WTC11 (cell line): ENCODE measurements at places on chromosomes 7 and 10. TPM values are rescaled to one million over a fixed set of nuclear protein-coding genes. Genes with fewer than 3 reads are reported as not detected.

GRCh38 chr10:15783941-15784636, 64.4 kb upstream of the ITGA8 start:
- no peak overlapping the region for H3K4me3 ChIP-seq
- no peaks in the 10 kb centered on the region for H3K36me3 ChIP-seq
- DNase-seq = no peak
- H3K4me1 ChIP-seq = peaks cover 27% of the 10 kb centered on the region

DNA sequence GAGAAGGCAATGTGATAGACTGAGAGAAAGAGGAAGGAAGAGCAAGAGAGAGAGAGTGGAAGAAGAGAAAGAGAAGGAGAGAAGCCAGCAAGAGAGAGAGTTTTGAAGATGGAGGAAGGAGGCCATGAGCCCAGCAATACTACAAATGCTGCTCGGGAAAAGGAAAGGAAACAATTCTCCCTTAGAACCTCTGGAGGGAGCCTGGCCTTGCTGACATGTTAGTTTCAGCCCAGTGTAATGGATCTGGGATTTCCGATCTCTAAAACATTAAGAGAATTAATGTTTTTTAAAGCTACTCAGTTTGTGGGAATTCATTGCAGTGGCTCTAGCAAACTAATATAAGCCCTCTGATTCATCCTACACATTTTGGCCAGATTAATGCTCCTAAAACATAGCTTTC, 206.8 kb upstream of the MTPN start:
- no peak overlapping the region for H3K27ac ChIP-seq
- H3K4me3 ChIP-seq = no peak overlapping the region
- no peaks in the 10 kb centered on the region for H3K36me3 ChIP-seq
- no peaks in the 10 kb centered on the region; the same call in 1 of the 2 replicates for H3K27me3 ChIP-seq
- H3K4me1 ChIP-seq = no peaks in the 10 kb centered on the region

The LRRC17 gene
- total RNA-seq = 1.4 to 1.8 TPM (median 1.6 TPM) in 3 replicates

DNA sequence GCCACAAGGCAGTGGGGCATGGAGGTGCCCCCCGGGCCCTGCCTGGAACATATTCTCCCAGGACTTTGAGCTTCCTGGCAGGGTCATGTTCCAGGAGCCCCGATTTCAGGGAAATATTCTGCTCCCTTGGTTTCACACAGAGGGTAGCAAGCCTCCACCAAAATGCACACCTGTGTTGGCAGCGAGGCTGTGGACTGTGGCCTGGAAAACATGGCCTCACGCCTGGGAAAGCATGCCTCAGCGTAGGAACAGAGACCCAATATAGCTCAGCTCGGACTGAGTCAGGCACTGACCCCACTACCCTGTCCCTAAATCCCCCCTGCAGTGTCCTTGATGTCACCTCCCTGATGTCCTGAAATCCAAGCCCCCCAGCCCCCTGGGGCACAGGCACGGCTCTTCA, 92.0 kb downstream of the KCNMA1 start:
- no peak overlapping the region for H3K27ac ChIP-seq
- H3K27me3 ChIP-seq = no peaks in the 10 kb centered on the region
- no peak for DNase-seq
- no peak overlapping the region for H3K4me3 ChIP-seq
- H3K4me1 ChIP-seq = no peaks in the 10 kb centered on the region; the same call in 1 of the 2 replicates

The LRRN3 gene
- total RNA-seq = 0.16 to 0.70 TPM (median 0.34 TPM) in 3 replicates

DNA sequence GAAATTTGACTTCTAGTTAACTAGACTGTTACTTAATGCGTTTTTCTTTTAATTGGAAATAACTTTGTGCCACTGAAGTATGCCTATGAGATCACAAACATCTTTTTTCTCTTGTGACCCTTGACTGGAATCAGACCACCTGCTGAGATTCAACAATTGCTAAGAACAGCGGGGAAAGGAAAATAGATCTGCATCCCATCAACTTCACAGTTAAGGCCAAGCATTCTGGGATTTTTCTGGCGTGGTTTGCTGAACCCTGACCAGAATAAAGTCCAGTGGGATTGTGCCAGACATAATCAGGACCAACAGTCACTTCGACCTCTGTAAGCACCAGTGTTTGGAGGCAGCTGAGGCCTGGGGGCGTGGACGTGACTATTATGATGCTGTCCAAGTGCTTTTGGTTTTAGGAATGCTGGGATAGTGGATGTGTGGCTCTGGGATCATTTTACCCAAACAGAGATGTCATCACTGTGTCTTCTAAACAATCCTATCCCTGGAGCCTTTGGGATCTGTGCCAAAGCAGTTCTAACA, 373.3 kb upstream of the PRKCQ start:
- no peak overlapping the region for H3K27ac ChIP-seq
- H3K36me3 ChIP-seq = no peaks in the 10 kb centered on the region
- no peak overlapping the region for H3K4me3 ChIP-seq
- H3K4me1 ChIP-seq = peaks cover 9% of the 10 kb centered on the region

- no peak overlapping the region for H3K4me3 ChIP-seq
- H3K27ac ChIP-seq = no peak overlapping the region
- H3K4me1 ChIP-seq = peaks cover 20% of the 10 kb centered on the region
- no peaks in the 10 kb centered on the region for H3K36me3 ChIP-seq
Observed at GRCh38 chr7:158549176-158549615, 38.4 kb downstream of the PTPRN2 start.

DNA sequence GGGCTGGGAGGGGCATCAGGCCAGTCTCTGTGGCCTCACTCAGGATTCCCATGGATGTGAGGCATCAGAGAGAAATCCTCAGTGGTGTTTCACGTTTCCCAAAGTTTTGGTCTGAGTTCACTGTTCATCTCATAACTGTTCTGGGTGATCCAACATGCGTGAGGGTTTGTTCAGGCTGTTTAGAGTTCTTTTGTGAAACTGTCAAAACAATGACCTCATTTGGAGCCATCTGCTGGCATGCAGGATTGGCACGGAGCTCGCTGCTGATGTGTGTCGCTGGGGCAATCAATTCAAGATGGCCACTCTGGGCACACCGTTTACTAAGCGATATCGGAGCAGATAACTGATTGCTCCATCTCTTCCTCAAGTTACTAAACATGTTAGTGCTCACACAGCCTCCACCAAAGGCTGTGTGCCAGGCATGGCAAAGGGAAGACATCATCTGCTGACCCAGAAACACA, 365.6 kb downstream of the WDR11 start:
- H3K4me1 ChIP-seq = peaks cover 3% of the 10 kb centered on the region; the same call in 1 of the 2 replicates
- H3K36me3 ChIP-seq = no peaks in the 10 kb centered on the region
- no peak overlapping the region for H3K4me3 ChIP-seq
- DNase-seq = no peak
- no peaks in the 10 kb centered on the region for H3K27me3 ChIP-seq

DNA sequence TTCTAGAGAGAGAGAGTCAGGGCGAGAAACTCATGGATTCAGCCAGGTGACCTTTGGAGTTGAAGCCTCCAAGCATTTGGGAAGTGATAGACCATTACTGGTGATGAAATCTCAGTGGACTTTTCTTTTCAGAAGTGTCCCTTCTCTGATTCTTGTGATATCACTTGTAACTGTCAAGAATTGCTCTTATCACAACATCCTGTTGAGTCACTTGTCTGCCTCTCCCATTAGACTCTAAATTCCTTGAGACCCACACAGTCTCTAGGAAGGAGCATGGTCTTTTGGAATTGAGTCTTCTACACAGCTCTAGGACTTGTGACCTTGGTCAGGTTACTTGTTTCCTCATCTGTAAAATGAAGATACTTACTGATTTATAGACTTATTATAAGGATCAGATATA, 81.0 kb downstream of the CFAP58 start:
- DNase-seq = no peak
- no peak overlapping the region for H3K27ac ChIP-seq
- H3K36me3 ChIP-seq = no peaks in the 10 kb centered on the region
- no peaks in the 10 kb centered on the region for H3K4me1 ChIP-seq
- no peaks in the 10 kb centered on the region; the same call in 1 of the 2 replicates for H3K27me3 ChIP-seq

- no peak overlapping the region for H3K27ac ChIP-seq
- peaks cover 16% of the 10 kb centered on the region for H3K4me1 ChIP-seq
- DNase-seq = no peak
- peak overlapping the region; percentile 33; the same call in 1 of the 2 replicates for H3K4me3 ChIP-seq
Observed at GRCh38 chr10:129465796-129466702, 992 bp upstream of the MGMT start.

GRCh38 chr7:17318146-17318545, 19.7 kb downstream of the AHR start:
- H3K4me3 ChIP-seq = no peak overlapping the region
- H3K27me3 ChIP-seq = no peaks in the 10 kb centered on the region
- no peak overlapping the region for H3K27ac ChIP-seq
- DNase-seq = no peak

DNA sequence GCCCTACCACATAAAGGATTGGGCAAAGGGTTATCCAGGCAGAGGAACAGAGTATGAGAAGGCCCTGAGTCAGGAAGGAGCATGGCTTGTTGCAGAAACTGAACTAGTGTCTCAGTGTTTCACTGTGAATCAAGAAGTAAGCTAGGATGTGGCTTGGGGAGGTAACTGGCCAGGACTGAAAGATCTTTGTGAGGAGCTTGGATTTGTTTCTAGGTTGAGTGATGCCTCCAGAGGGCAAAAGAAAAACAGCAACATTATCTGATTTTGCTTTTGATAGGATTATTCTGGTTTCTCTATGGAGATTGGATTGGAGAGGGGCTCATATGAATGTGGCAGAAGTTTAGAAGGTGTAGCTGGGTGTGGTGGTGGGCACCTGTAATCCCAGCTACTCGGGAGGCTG, 137.9 kb upstream of the HDAC9 start:
- H3K36me3 ChIP-seq = no peaks in the 10 kb centered on the region
- DNase-seq = no peak
- no peak overlapping the region for H3K4me3 ChIP-seq
- H3K4me1 ChIP-seq = peaks cover 18% of the 10 kb centered on the region
- no peak overlapping the region for H3K27ac ChIP-seq

The CUBN gene
- 0.18 to 0.46 TPM (median 0.27 TPM) in 3 replicates for total RNA-seq

The RSPH10B2 gene
- 0.25 to 0.44 TPM in 2 of 3 replicates, not detected in the other for total RNA-seq

DNA sequence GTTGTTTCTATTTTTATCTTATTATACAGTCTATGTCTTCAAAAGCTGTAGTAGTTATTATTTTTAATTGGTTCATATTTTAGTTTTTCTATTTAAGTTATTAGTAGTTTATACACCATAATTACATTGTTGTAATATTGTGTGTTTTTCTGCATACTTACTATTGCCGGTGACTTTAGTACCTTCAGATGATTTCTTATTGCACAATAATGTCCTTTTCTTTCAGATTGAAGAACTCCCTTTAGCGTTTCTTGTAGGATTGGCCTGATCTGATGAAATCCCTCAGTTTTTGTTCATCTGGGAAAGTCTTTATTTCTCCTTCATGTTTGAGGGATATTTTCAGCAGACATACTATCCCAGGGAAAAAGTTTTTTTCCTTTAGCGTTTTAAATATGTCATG, 74.3 kb upstream of the CREB5 start:
- no peaks in the 10 kb centered on the region for H3K36me3 ChIP-seq
- H3K4me3 ChIP-seq = no peak overlapping the region

DNA sequence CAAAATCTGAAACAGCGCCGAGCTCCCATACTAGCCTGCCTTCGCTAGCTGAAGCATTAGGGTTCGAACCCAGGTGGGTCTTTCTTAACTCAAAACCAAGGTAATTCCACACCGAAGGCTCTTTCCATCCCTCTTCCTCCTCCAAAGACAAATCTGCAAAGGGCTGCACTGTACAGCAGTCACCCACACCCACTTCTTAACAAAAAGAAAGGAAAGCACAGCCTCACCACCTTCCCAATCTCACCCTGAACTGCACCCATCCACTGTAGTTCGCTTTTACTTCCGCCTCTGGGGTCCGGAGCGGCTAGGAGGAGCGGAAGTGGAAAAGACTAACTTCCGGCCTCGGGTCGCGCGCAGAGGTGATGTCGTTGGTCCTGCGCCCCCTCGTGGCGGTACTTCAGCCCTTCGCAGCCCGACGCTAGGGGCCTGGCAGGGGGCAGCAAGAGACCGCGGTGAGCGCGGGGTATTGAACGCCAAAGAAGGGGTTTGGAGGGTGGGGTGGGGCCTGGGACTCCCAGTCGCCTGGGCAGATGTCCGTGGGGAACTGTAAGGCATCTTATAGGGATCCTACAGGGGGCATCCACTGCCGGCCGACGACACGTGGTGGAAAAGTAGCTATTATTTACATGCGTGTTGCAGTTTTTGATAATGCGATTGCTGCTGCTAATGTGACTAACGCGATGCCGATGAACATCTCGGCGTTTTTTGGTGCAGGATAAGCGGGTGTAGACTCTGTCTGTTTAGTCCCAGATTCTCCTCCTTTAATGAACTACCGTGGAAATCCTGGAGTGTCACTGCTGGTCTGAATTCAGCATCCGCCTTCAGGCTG, at the start of gene MTERF1:
MTERF1 (minus strand) TSS at position 290 of the 829 bp plus-strand sequence. CDS start 619 bp downstream, outside the sequence.
- peak within 1 kb of the TSS; percentile 91 for H3K4me3 ChIP-seq
- peaks cover 6% of the 10 kb centered on the region for H3K27me3 ChIP-seq
- H3K4me1 ChIP-seq = peaks cover 12% of the 10 kb centered on the region
- H3K27ac ChIP-seq = peak within 1 kb of the TSS; percentile 86
- peaks cover 6% of the 10 kb centered on the region for H3K36me3 ChIP-seq

DNA sequence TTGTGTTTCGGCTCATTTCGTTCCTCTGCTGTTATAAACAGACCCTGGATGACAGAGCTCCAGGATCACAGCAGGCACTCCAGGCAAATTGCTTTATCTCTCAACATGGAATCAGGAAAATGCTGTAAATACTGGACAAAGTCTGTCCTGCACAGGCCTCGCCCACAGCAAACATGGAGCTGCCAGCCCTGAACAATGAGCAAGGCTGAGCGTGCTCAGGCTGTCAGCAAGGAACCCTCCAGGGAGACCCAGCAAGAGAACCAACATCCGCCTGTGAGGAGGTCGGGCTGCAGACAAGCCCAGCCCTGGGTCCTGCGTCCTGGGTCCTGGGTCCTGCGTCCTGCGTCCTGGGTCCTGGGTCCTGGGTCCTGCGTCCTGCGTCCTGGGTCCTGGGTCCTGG, 180.8 kb downstream of the PTPRN2 start:
- H3K4me3 ChIP-seq = no peak overlapping the region
- DNase-seq = no peak
- H3K27me3 ChIP-seq = no peaks in the 10 kb centered on the region
- H3K27ac ChIP-seq = no peak overlapping the region
- H3K36me3 ChIP-seq = no peaks in the 10 kb centered on the region

The TLL2 gene
- total RNA-seq = 9.1 to 9.2 TPM (median 9.1 TPM) in 3 replicates

- no peak overlapping the region for H3K4me3 ChIP-seq
- no peaks in the 10 kb centered on the region for H3K27me3 ChIP-seq
- peaks cover 9% of the 10 kb centered on the region for H3K4me1 ChIP-seq
- H3K27ac ChIP-seq = no peak overlapping the region
Observed at GRCh38 chr7:68280931-68281330, 1284.3 kb downstream of the TYW1 start.

DNA sequence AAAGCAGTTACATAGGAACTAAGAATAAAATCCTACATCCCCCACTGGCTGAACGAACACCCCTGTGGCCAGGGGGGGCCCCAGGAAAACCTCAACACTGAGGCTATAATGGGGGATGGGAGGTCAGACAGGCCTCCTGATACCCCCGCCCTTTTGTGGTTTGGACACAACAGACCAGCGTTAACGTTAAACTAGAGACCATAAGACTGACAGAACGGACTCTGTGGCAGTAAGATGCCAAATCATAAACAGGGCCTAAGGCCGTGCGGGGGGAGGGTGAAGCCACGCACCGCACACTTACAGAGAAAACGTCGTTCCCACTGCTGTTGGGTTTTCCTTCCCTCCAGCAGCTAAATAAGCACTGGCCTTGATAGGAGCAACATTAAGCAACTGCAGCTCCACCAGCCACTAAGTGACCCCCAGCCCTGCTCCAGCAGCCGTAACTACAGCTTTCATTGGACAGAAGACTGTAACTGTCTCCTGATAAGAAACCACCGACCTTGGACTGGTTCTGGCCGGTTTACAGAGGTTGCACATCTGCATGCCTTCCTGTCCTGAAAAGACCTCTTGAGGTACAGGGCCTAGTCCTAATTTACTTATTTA, 3.4 kb upstream of the PPP2R2D start:
- no peak overlapping the region for H3K27ac ChIP-seq
- no peak for DNase-seq
- peaks cover 12% of the 10 kb centered on the region for H3K4me1 ChIP-seq
- no peak overlapping the region for H3K4me3 ChIP-seq
- no peaks in the 10 kb centered on the region for H3K36me3 ChIP-seq
